Peyer's patch (tissue), 4 donors: ENCODE measurements at places on chromosomes 6 and 20.

DNA sequence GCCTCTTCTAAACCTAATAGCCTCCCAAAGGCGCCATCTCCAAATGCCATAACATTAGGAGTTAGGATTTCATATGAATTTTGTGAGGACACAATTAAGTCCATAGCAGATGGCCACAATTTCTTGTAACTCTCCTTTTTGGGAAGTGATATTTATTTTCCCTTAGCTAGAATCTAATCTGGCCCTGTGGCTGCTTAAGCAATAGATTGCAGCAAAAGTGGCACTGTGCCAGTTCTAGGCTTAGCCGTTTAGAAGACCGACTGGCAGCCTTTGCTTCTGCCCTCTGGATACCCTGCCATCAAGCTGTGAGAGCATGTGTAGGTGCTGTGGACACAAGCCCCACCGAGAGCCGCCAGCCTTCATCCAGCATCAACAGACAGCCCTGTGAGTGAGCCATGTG is 15.9 kb upstream of the ADGB start:
- no peak for DNase-seq

DNA sequence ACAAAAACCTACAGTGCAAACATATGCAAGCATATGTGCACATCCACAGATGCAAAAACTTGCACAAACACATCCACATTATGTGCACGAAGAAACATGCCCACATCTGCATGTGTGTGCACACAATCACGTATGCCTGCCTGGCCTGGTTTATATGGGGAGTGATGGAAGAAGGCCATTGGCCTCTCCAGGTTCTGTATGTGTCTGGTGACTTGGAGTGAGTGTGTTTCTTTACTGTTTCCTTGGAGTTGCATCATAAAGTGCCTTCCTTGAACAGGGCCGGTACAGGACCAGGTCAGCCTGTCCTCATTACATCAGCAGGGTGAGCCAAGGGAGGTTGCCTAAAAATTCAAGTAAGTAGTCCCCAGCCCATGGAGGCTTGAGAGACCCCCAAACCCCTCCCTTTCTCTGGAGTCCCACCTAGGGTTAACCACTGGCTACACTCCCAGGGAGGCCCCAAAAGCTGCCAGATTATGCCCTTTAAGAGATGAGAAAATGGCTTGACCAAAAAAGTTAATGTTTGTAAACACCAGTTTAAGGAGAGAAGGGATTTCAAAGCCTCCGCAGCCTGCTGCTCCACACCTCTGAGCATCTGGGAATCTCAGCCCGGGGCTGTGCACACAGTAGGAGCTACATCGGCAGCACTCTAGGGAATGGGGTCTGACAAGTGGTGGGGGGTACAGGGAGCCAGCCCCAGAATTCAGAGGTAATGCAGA is 140.8 kb downstream of the VEGFA start:
- no peak for DNase-seq

DNA sequence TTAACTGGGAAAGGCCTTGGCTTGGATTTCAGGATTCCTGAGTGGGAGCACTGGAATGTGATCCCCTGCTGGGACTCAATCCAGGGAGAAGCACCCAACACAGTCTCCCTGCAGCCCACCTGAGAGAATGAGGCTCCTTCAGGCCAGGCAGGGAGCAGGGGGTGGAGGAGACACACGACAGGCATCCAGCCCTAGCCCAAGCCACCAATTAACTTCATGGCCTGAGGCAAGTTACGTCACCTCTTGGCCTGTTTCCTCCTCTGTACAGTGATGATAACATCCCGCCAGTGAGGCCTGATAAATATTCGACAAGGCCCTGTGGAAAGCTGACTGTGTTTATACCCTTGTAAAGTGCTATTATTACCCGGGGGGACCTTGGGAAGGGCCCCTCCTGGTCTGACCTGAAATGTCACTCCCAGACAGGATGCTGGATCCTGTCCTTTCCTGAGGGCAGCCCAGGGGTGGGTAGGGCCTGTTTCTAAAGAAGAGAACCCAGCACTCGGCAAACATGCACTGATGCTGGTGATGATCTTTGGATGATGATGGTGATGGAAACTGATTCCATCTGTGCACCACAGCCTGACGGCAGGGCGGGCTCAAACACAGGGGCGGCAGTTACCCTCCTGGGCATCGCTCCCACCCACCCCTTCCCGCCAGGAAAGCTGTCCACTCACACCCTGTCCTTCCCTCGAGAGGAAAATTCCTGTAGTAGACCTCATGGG is 12.4 kb downstream of the FRS3 start:
- DNase-seq: no peak

DNA sequence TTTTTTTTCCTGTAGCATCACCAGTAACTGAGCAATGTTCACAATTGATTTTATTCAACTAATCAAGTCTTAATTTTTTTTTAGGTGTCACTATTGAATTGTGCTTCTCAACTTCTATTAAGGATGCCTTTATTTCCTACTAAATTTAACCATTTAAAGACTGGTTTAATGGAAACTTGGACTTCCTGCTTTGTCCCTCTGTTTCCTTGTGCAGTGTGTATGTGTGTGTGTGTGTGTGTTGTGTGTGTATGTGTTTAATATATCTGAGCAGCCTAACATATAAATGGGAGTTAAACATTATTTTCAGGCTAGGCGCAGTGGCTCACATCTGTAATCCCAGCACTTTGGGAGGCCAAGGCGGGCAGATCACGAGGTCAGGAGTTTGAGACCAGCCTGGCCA is 1.8 kb downstream of the SERPINB6 start:
- DNase-seq: no peak

GRCh38 chr6:16857969-16858592 is 96.8 kb upstream of the ATXN1 start:
- DNase-seq: no peak

- DNase-seq: no peak
Observed at GRCh38 chr20:19257865-19258264, 45.4 kb downstream of the SLC24A3 start.

- DNase-seq: no peak
Observed at GRCh38 chr20:3164763-3165410, 5.2 kb upstream of the FASTKD5 start.

DNA sequence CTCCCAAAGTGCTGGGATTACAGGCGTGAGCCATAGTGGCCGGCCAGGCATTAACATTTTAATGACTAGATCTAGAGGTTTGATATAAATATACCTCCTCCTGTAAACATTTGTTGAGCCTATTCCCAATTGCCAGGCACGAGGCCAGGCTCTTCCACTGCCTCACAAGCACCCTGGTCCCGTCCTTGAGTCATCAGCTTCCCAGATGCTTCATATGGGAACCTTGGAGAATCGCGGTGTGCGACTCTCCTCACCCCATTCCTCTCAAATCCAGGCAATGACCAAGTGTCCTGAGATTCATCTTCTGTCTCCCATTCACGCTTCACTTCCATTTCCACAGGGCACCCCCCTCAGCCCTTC is 35.9 kb upstream of the PIM1 start:
- no peak for DNase-seq

GRCh38 chr20:40575851-40576250 is 113.2 kb downstream of the MAFB start:
- DNase-seq: no peak

DNA sequence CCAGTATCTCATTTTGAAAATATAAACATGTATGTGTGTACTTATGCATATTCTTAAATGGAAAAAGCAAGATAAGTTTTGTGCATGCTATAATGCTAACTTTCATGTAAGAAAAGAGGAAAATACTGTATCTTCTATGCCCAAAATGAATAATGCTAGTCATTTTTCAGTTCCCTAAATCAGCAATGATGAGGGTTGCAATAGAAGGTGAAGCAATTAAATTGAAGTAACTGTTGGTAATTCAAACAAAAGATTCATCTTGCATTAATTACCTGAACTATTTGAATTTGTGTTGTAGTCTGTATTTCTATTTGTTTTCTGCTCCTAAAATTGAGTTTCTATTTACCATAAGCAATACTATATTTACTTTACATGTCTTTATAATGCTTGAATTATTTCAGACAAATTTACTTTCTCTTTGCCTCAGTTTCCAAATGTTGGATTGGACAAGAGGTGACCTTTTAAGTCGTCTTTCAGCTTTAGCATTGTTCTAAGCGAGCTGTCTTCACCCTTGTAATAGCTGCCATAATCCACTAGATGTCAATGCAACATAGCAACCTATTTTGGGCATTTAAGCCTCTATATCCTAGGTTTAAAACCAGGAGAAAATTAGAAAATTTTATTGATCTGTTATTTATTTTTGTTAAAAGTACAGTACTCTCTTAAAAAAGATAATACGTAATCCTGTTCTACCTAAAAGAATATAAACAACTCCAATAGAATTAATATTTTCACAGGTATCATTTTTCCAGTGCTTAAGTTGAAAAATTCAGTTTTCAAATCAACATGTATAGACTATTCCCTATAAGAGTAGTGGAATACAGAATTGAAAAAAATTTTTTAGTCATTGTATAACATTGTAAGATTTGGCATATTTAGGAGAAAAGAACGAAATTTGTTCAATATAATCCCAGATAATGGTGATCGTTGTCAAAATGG is 52.3 kb upstream of the IFNGR1 start:
- no peak for DNase-seq

DNA sequence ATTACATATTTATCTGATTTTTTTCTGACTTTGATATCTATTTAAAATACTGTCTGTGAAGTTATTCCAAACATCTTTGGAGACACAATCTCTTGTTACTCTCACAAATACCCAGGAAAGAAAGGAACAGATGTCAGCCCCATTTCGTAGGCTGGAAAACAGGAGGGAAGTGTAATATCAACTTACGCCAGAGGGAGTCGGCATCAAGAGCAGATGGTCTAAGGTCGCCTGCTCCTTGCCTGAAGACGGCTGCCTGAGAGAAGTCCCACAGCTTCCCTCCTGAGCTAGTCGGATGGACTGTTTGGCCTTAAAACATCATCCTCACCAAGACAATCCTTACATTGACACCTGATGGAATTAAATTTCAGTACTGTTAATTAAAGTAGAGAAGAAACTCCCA is 13.4 kb downstream of the CST7 start:
- no peak for DNase-seq
